Kidney (tissue), 22 donors: ENCODE measurements at places on chromosomes 6 and 20. TPM values are rescaled to one million over a fixed set of nuclear protein-coding genes. Genes with fewer than 3 reads are reported as not detected.

DNA sequence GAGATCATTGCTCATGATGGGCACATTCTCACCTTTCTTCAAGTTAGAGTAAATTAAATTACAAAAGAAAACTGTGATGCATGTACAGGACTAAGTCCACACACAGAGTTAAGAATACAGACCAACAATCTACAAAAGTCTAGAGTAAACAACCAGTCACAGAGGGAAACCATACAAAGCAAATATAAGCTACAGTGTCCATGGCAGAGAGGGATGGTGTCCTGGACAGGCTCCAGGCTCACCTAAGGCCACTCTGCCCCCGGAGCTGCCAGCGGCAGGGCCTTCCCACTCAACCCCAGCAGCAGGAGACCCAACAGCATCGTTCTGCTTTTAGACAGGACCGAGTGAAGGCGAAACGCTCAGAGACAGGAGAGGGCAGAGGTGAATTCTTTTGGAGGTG lies 16.0 kb downstream of the PDE10A start:
- no peak for DNase-seq

The SLC32A1 gene
- total RNA-seq: not detected

- DNase-seq: no peak
Measured at GRCh38 chr6:33168639-33169038, 23.6 kb downstream of the COL11A2 start.

DNA sequence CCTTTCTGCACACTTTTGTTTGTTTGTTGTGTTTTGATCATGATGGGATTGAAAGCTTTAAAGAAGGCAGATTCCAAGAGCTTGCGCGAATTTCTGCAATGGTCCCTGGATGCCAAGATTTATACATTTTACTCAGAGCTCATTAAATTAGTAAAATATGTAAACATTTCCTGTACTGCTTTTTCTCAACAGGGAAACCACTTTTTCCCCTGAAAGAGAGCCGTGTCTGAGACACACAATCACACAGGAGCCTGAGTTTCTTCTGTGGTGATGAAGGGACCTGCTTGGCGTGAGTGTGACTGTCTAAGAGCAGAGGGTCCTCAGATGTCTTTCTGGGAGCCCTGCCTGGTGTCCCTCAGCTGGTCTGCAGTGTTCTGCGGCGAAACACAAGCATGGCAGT lies 12.1 kb upstream of the TAGAP start:
- no peak for DNase-seq

DNA sequence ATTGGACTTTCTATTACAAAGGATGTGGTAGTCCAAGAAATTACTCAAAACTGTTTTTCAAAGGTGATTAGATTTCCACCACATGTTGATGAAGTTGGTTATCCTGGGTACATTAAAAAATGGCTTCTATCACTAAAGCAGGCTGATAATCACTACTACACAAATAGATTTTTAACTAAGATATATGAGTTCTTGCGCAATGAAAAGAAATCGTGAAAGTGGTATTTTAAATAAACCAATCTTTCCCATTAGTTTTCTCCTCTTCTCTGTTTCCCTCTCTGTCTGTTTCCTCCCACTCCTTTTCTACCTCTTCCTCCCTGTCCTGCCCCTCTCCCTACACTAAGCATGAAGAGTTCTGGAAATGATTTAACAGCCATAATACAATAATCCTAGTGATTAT lies 487.9 kb upstream of the CITED2 start:
- DNase-seq: no peak

GRCh38 chr6:151154418-151154817 lies 85.3 kb upstream of the AKAP12 start:
- peak; percentile 83 for DNase-seq

GRCh38 chr20:3777381-3777715 lies 3.9 kb downstream of the SPEF1 start:
- DNase-seq: peak; percentile 27
